Stimulated activated CD8-positive, alpha-beta memory T cell treated with anti-CD3 and anti-CD28 coated beads, Interleukin-12 subunit alpha, Interleukin-12 subunit beta, amount 100 ng/mL, for 1 hour (primary cell): ENCODE measurements at places on chromosomes 4 and X.

DNA sequence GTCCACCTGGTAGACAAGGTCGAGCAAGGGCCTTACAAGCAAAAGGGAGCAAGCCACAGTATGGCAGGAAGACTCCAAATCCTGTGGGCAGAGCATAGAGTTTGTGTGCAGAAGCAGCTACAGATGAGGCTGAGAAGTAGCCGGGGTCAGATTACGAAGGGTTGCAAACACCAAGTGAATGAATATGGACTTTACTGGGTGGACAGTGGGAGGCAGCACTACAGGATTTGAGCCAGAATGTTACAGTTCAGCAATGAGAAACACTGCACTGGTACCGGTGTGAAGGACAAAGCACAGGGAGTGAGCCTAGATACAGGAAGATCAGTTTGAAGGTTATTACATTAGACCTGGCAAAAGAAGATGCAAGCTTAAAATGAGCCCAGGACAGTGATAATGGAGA lies 46.1 kb upstream of the HOPX start:
- DNase-seq = no peak

DNA sequence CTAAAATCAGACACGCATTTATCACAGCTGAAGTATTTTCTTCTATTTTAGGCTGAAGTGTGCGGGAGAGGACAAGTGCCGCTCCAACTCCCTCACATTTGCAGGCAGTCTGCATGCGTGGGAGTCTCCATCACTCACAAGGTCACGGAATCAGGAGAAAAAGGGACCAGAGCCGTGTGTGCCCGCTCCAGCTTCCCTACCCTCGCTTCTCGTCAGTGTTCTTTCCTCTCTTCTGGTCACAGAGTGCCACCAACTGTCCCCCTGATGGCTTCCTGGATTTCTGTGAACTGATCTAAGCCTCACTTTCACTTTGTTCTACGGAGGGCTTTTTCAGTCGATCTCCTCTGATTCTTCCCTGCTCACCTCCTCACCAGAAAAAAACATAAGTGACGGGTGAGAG lies 407.4 kb upstream of the AADAT start:
- DNase-seq = no peak

GRCh38 chr4:13530823-13531624 lies 13.3 kb downstream of the NKX3-2 start:
- no peak for DNase-seq

- DNase-seq = no peak
These were observed 176.0 kb downstream of the SMARCA1 start for GRCh38 chrX:129347291-129347690.

- no peak for DNase-seq
These were observed 21.0 kb downstream of the ATP2B3 start for GRCh38 chrX:153538424-153538823.

GRCh38 chrX:154056770-154057241 lies 37.1 kb upstream of the IRAK1 start:
- DNase-seq = no peak

DNA sequence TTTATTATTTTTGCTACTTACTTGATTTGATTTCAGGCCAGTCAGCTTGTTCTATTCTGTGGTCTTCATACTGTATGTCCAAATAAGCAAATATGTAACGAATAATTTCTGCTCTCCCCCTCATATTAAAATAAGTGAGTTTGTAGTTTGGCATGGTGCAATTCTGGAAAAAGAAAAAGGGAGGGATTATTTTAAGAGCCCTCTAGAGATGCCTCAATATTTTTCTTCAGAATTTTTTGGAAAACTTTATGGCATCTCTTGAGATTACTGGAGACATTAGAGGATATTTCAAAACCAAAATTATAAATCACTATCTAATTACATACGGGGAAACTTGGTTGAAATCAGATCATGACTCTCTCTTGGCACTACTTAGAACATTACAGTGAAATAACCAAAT lies 8.2 kb downstream of the HPGDS start:
- no peak for DNase-seq

- no peak for DNase-seq
These were observed 334.8 kb upstream of the RASGEF1B start for GRCh38 chr4:81806485-81806884.

DNA sequence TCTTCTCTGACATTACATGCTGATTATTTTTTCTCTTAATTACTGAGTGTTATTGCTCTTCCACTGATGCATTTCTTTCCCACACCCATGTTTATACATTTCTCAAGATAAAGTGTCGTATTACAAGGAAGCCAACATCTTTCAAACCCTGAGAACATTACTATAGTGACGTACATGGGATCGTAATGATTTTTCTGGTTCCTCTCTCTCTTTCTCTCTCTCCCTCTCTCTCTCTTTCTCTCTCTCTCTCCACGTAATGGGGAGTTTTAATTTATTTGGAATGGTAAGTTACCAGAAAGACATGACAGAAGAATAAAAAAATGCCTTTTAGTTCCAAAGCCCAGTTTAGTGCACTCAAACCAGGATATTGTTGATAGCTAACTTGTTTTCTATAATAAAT lies 40.4 kb upstream of the MAPK10 start:
- DNase-seq = no peak

DNA sequence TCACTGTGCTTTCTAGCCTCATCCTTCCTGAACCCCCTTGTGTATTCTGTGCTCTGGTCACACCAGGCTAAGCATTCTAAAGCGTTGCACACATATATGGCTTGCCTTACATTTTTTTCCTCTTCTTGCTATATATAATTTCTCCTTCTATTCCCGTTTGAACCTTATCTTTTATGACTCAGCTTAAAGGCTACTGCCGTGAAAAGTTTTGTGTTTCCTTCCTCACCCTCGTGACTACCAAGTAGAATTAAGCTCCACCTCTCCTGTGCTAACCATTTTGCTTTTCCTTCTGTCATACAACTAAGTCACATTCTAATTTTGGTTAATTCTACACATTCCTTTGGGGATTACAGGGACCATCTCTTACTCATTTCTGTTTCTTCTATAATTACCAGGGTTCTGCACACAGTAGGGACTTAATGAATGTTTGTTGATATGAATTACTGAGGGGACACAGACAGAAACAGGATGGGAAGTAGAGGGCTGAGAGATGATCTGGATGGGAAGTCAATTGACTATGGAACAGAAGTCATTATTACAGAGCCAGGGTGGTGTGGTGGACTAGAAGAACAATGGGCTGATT lies 67.1 kb downstream of the DOCK11 start:
- DNase-seq = no peak

- no peak for DNase-seq
These were observed 1006.4 kb downstream of the ARAP2 start for GRCh38 chr4:35237924-35238323.

GRCh38 chr4:155119006-155119405 lies 89.4 kb upstream of the NPY2R start:
- DNase-seq = no peak

DNA sequence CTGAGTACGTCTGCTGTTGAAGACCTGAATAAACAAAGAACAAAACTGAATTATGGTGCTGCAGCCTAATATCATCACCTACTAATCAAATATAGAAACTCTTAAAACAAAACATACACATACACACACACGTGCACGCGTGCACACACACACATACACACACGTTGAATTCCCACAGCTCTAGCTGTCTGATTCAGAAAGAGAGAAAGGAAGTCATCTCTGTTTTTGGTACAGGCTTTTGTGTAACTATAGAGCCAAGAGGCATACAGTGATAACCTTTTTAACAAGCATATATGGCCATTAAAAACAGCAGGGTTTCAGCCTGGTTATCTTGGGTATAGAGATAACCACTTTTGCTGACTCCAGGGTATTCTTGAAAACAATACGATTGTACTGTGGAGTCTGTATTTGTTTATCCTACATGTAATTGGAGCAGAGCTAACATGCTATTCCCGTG lies 823.2 kb downstream of the CCSER1 start:
- DNase-seq = no peak

- DNase-seq = no peak
These were observed 76.3 kb downstream of the EVC start for GRCh38 chr4:5787311-5787710.

DNA sequence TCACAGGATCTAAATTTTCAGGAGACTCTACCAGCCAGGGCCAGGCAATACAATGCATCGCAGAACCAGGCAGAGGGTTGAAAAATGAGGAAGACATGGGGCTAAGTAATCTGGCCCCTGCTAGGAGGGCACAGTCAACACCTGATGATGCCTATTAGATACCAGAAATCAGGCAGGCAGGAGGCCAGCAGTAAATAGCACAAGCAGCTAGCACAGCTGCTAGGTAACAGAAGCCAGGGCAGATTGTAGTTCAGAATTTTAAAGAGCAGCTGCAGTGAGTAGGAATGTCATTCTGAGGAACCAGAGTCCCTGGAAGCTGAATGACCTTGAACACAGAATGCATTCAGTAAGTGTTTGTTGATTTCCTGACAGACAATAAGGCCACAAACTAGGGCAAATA lies 38.8 kb upstream of the TRPC5OS start:
- DNase-seq = no peak

DNA sequence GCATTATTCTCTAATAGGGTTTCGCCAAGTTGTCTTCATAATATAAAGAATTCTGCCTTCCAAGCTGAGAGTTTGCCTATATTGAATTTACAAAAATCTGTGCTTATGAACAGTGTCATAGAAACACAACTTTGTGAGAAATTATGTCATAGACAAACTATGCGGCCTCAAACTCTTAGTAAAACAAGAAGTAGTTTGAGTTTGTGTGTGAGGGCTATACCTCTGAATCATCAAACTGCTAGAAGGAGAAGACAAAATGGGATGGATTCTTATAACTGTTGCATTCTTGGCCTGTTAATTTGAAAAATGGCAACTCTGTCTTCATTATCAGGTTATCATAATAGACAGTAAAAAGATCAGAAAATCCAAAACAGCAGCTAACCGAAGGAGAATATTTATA lies 46.1 kb upstream of the NAP1L5 start:
- no peak for DNase-seq

GRCh38 chr4:82621251-82621650 lies 59.5 kb upstream of the TMEM150C start:
- no peak for DNase-seq

DNA sequence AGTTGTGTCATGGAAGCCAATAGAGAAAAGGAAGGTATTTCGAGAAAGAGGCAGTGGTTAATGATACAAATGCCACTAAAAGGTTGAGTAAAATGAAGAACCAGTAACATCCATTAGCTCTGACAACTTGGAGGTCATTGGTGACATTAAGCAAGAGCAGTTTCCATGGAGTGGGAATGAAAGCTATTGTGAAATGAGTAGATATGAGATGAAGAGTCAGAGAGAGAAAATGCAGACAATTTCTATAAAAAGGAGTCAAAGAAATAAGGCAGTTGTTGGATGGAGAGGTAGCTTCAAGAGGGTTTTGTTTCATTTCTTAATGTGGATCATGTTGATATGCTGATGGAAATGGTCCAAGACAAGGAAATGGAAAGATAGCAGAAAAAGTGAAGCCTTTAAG lies 9.6 kb upstream of the AMTN start:
- no peak for DNase-seq

DNA sequence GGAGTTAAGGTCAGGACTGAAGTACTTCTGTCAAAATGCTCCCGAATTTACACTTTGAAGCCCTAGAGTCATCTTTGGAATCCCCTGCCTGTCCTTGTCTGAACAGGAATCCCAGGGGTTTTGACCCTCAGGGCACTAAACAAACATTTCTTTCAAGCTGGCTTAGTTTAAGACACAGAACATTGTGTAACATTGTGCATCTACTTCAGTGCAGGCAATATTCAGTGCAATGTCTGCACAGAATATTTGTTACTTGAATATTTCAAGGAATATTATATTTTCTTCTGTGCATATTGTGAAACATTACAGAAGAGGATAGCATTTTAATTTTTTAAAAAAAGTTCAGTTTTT lies 763.4 kb downstream of the PCDH18 start:
- no peak for DNase-seq
